ENCODE measurements at places on chromosomes 3 and 15.

DNA sequence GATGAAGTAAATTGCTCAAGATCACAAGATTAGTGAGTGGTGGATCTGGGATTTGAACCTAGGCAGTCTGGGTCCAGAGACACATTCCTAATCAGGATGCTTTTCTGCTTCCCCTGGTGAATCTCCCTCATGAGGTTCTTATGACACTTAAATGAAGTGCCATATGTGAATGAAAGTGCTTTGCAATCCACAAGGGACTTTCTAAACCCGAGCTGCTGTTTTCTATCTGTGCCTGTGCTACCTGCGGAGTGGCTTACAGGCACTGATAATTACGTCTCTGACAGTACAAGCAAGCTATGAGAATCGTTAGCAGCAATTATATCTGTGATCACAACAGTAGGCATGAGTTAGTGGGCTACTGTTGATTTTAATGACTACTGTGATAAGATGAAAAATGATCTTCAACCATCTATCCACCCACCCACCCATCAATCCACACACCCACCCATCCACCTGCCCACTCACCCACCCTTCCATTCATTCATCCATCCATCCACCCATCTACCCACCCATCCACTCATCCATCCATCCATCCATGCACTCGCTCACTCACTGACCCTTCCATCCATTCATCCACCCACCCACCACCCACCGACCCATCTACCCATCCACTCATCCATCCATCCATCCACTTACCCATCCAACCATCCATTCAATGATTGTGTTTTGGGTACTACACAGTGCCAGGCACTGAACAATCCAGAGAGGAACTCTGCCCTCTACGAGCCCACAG, 51.8 kb downstream of the ATP2B2 start:
- no peak for DNase-seq

GRCh38 chr3:184724699-184725098, 12.8 kb upstream of the MAGEF1 start:
- no peak for DNase-seq

DNA sequence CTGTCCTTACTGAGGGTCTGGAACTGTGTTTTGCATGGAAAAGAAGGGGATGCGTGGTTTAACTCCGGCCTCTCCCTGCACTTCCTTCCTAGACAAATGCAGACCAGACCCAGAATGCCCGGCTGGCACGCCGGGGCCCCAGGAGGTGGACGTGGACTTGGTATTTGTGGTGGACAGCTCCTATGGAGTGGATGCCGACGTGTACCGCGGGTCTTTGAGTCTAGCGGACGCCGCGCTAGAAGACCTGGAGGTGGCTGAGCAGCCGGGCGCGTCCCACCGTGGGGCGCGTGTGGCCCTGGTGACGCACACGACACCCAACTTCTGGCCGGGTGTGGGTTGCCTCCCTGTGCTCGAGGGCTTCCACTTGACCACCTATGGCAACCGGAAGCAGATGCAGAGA, 81.8 kb upstream of the COL6A5 start:
- no peak for DNase-seq

GRCh38 chr3:28210968-28211713, 30.3 kb upstream of the CMC1 start:
- DNase-seq = no peak

DNA sequence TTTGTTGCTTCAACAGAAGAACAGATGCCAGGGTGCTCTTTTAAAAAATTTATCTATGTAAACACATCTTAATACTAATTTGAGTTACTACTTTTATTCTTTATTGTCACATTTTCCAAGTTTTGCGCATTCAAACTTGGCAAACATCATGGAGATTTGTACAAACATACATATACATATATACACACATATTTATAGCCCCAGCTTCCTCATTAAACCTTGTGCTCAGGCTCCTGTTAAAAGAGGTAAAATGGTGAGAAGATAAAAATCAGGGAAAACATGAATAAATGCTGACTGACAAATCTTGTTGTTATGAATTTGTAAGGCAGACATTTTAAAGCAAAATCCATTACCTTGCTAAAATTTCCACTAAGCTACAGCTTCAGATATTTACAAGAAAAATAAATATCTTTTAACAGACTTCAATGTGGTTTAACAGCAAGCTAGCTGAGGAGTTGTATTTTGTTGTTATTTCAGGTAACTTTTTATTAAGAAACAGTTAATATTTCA, 27.1 kb downstream of the CDV3 start:
- DNase-seq = no peak

GRCh38 chr3:12507591-12508281, 23.5 kb downstream of the TSEN2 start:
- DNase-seq = no peak

- no peak for DNase-seq
Measured at GRCh38 chr3:189286916-189287315, 115.1 kb downstream of the TPRG1 start.

- no peak for DNase-seq
Measured at GRCh38 chr3:181629711-181630110, 82.0 kb upstream of the SOX2 start.

DNA sequence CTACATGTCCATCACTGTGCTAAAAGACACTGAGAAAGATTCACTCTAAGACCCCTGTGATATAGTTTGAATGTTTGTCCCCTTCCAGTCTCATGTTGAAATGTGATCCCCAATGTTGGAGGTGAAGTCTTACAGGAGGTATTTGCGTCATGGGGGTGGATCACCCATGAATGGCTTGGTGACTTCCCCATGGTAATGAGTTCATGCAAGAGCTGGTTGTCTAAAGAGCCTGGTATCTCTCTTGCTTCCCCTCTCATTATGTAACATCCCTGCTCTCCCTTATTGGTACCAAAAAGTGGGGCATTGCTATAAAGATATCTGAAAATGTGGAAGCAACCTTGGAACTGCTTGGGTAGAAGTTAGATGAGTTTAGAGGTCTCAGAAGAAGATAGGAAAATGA, 32.2 kb upstream of the FAM174B start:
- no peak for DNase-seq

GRCh38 chr3:68757157-68757556, 175.2 kb downstream of the TAFA4 start:
- no peak for DNase-seq

DNA sequence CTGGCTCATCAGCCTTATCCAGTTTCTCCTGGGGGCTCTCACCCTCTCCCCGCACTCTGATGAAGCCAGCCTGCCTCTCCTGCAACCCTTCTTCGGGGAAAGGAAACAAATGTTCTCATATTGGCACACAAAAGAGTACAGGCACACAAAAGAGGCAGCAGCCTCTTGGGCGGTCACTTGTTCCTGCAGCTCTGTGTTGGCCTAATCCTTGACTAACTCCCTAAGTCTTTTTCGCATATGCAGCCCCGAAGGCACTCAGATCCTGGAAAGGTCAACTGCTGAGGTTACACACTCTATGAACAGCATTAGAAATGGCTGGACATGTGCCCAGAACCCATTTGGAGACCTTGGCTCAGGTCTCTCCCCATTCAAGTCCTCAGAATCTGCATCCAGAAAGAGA, 7.4 kb upstream of the CAMP start:
- no peak for DNase-seq

GRCh38 chr3:115943579-115943978, 320.3 kb downstream of the GAP43 start:
- no peak for DNase-seq

DNA sequence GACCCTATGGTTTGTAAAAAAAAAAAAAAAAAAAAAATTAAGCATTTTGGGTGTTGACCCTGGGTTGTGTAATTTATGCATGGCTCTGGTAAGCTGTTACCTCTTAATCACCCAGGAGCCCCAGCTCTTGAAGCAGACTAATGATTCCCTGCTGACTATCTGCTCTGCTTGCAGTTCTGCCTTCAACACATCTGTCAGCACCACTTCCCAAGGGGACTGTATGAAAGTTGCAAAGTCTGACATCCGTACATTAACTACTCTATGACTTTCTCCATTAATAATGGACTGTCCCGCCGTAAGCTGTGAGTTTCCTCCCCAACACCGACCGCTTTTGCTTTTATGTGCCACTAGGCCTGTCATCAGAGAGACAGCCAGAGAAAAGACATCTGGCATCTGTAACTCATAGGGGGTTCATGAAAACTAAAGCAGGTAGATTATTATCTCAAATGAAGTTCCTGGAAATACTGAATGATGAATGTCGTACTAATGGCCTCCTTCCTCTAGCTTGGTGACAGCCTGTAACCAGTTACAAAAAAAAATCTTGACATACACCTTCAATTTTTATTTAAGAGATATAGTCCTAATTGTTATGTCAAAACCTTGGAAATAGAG, 271.5 kb downstream of the IL5RA start:
- no peak for DNase-seq

DNA sequence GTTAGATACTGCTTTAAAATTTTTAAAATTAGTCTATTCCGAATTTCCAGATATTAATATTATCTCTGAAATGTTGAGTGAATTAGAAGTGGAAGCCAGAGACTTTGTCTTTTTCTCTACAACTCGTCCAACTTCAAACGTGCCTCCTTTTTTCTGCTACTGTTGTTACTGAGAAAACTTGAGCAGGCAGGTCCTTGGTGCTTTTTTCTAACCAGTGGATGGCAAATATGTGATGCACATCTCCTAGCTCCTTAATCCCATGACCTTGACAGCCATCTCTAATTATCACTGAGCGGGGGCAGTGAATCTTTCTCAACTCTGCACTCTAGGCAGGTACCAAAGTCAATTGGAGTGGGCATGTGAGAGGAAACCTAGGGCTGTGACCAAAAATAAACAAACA, 50.7 kb downstream of the FNDC3B start:
- no peak for DNase-seq

DNA sequence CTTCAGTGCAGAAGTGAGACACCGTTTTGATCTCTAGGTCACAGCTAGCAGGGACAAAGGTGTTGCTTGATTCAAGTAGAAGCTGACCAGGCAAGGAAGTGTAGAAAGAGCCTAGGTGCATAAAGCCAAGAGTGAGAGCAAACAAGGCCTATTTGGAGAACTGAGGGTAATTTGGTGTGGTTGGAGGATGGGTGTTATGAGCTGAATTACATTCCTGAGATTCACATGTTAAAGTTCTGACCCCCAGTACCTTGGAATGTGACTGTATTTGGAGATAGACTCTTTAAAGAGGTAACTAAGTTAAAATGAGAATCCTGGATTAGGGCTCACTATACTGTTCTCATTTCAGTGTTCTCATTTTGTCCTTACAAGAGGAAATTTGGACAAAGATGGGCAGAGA, 191.3 kb downstream of the ZMAT3 start:
- DNase-seq = no peak

DNA sequence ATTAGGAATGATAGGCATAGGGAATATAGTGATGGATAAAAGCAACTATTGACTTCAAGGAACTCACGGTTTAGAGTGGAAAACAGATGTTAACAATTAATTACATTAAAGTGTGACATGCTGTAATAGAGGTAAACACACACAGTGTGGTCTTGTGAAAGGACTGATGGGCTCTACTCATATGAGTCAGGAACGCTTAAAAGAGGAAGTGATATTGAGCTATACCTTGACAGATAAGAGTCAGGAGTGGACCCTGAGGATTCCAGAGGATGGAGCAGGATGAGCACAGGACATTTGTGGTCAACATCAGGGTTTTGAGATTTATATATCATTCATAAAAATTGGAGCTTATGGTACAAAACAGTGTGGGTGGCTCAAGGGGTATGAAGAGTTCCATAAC, 11.0 kb downstream of the EXOG start:
- no peak for DNase-seq

DNA sequence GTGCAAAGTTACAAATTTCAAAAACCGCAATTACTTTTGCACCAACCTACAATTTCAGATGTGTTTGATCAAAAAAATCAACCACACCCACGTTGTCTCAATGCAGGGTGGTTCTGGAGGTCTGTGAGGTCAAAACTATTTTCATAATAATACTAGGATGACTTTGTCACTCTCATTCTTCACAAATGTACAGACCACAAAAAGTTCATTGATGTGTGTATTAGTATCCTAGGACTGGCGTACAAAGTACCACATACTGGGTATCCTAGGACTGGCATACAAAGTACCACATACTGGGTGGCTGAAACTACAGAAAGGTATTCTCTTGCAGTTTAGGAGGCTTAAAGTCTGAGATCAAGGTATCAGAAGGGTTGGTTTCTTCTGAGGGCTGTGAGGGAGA, 13.0 kb downstream of the SUCLG2 start:
- DNase-seq = no peak

DNA sequence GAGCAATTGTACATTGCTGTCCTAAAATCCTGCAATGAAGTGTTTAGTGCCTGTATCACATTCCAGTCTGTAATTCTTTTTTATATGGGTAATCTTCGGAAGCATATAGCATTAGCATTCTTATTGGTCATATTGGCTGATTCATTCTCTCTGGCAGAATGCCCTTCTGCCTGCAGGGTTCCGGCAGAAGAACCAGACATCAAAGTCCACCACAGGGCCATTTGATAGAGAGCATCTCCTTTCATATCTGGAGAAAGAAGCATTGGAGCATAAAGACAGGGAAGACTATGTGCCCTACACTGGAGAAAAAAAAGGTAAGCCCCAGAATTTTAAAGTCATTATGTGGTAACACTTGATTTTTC, 39.6 kb downstream of the TMOD3 start:
- DNase-seq = peak; percentile 73

GRCh38 chr15:40639677-40640076, 45.6 kb downstream of the KNL1 start:
- DNase-seq = no peak

- no peak for DNase-seq
Measured at GRCh38 chr3:16961621-16962205, 77.0 kb downstream of the PLCL2 start.

DNA sequence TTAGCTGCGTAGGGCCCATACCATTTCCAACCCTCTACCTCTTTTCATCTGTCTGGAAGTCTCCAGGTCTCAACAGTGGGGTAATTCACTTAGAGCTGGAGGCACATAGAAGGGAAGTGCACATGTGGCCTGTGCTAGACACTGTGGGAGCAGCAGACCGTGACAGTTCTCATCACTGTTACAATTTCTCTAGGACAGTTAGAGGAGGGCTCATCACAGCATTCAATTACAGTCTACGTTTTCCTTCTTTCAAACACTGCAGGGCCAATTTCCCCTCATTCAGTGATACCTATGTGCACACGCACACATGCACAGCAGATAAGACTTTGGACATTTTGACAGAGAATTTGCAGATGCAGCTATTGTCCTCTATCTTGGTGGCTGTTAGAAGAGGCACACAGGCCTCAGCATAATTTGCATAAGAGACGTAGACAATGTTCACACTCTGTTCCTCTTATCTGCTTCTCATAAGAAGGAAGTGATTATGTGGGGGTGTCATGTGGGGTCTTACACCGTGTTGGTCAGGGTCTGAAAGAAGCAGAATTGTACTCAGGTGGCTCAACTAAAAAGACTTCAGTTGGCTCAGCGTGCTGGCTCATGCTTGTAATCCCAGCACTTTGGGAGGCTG, 12.6 kb upstream of the HRG start:
- DNase-seq = no peak

DNA sequence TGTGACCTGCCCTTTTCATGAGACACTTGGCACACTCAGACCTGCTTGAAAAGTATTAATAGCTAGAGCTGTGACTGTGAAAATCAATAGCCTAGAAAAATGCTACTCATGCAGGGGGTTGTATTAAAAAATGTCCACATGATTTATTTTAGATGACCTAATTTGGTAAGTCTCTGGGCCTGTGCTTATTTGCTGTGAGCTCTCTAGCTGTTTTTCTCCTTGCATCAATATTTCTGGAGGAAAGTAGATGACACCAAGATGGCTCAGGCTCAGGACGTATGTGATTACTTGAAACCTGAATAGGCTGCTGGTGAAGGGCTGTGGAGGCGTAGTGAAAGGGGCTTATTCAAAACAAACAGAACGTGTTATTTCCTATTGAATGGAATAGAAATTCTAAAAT, 29.5 kb downstream of the KCNAB1 start:
- DNase-seq = no peak

Measured in erythroblast (primary cell).